ENCODE measurements at places on chromosomes 6 and 20.

DNA sequence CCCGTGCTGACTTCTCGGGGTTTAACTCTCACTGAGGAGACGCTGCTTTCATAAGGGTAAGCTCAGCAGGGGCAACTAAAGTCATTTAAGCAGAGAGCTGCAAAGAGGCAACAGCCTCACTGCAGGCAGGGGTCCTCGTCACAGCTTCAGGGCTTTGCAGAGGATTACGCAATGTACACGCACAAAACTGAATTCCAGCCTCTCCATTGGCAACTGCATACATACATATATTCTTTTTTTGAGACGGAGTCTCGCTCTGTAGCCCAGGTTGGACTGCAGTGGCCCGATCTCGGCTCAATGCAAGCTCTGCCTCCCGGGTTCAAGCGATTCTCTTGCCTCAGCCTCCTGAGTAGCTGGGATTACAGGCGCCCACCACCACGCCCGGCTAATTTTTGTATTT, 2.4 kb downstream of the GMEB2 start:
- DNase-seq, result no peak

- no peak for DNase-seq
Observed at GRCh38 chr20:50294164-50295088, 103.8 kb downstream of the CEBPB start.

- no peak for DNase-seq
Observed at GRCh38 chr6:80440496-80441115, 334.1 kb downstream of the BCKDHB start.

DNA sequence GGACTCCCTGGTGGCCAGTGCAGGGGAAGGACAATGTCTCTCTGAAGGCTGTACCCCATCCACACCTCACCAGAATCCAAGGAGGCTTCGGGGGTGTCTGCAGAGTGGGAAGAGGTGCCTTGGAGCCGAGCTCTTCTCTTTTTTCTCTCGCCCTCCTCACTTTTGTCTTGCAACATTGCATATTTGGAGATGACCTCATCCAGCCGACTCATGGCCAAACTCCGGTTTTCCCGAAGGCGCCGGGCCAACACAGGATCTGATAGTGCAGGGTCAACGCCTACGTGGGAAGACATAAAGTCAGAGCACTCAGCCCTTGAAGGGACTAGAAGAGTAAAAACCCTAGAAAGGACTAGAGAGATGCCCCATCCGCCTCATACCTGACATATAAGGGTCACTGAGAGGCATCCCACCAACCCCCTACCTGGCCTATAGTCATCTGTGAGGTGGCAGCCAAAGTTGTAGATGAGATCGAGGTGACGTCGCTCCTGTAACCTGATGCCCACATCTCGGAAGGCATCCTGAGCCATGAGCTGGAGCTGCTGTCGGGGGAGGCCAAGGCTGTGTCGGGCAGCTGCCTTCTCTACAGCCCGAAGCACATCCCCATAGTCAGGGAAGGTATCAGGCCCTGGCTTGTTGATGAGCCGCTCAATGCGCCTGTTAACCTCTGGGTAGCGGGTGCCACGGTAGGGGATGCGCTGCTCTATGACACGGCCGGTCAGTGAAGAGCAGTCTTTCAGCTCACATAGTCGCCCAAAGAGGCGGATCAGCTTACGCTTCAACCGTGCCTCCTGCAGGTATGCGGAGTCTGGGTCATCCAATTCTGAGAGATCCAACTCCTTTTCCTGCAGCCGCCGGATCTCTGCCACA, 3.0 kb upstream of the ZBTB22 start:
- DNase-seq, result no peak

DNA sequence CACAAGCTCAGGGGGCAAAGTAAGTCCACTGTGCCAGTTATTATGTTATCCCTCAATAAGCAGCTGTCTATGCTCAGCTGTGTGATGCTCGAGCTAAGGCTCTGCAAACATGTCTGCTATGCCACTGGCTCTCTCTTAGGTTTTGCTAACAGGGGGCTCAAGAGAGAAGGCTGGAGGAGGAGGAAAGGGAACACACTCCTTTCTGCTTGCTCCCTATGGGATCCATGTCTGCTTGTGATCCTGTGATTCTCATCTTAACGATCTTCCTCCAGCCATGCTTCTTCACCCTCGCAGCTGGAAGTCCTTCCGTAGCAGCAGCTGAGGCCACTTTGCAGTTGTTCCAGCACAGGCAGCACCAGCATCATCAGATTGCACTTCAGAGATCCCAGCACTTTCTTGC, 37.0 kb upstream of the IGF2R start:
- no peak for DNase-seq

GRCh38 chr6:134114918-134115714, 62.7 kb upstream of the SLC2A12 start:
- DNase-seq, result no peak

DNA sequence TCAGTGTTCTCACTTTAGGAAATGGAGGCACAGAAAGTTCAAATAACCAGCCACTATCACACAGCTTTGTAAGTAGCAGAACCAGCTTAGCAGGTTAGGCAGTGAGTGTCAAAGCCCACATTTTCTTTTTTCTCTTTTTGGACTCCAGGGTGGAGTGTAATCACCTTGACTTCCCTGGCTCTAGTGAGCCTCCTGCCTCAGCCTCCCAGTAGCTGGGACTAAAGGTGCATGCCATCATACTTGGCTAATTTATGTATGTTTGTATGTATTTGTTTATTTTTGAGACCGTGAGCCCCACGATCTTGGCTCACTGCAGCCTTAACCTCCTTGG, 7.8 kb upstream of the NCOA3 start:
- no peak for DNase-seq

DNA sequence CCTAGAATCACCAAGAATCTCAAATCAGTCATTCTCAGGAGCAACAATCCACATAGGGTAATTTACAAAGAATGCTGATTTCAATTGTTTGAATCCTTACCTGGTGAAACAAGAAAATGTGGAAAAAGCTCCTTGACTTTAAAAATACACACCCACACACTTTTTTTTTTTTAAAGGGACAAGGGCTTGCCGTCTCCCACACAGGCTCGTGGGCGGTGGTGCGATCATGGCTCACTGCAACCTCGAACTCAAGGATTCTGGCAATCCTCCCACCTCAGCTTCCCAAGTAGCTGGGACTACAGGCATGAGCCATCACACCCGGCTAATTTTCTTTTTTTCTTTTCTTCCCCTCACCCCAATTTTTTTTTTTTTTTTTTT, 30.7 kb downstream of the PARD6B start:
- no peak for DNase-seq

DNA sequence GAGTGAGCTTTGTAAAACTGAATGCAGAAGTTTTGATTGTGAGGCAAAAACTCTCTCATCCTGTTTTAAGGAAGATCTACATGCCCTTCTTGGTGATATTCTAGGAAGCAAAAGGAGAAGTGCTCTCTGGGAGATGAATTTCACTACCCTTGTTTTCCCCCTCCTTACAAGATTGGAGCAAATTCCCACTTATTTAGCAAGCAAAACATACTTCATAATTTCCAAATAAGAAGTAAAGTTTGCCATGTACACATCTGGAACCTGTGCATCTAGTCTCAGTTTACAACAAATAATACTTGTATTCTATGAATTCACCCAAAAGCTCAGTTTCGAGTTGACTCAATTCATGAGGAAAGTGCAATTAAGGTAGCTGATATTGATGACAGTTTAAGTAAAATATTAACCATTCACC, 27.6 kb upstream of the IFNGR1 start:
- no peak for DNase-seq

DNA sequence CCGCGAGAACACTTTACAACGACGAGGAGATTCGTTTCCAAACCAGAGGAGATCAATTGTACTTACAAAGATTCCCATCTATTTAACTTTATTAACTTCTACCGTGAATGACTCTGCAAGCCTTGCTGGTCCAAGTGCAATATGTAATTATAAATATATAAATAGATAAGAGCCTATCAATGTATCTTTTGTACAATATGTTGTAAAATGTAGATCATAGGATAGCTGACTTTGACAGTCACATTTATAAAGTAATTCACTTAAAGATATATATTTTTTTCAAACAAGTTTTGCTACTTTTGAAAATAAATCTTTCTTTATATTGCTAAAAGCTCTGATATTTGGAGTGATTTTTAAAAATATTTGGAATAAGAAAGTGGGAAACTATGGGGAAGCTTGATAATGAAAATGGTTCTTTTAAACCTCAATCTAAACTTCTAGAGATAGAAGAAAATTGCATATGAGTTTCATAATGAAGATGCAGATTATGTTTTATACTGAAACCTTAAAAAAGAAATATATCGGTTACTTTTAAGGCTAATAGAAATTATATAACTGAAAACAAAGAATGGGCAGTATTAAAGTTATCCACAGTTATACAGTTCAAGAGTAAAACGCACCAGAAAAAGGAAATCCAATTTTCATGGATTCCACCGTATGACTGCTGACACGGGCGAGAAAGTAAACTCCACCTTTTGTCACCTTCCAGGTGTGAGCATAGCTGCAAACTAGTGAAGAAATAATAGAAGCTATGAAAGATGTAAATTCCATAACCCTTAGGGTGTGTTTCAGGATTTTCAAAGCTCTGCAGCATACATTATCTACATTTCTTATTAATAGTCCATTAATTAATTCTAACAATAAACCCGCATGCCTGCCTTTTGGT, 3.3 kb downstream of the TCF21 start:
- no peak for DNase-seq

GRCh38 chr6:83057705-83058321, 7.8 kb downstream of the UBE3D start:
- peak; percentile 29 for DNase-seq

- no peak for DNase-seq
Observed at GRCh38 chr6:11631008-11631407, 93.5 kb downstream of the TMEM170B start.

DNA sequence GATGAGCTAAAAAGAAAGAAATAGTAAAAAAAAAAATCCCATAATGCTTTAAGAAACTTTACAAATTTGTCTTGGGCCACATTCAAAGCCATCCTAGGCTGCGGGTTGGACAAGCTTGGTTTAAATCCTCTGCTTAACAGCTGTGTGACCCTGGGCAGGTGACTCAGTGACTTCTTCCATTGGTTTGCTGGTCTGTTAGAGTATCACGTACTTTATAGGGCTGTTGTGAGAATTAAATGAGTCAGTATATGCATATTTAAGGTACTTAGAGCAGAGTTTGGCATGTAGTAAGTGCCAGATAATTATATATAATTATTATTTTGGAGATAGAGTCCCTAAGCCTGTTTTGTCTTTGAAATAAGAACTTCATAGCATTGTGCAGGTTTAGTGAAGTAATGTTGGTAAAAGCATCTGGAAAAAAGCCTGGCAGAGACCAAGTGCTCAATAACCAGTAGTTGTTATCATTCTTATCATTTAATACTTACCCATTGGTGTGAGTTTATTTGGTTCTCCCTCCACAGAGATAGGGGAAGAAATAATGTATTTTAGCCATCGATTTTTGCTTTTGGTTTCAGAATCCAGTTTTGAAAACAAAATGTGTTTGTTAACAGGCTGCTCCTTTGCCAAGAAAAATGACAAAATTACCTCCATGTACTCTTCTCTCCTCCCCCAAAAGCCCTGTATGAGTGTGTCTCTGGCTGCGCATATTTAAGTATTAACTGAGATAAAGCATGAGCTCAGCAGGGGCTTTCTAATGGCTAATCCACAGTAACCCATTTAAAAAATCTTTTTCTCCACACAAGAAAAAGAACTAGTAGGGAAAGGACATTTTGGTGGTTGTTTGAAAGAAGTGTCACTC, 67.2 kb downstream of the FOXO3 start:
- peak; percentile 10 for DNase-seq

- DNase-seq, result no peak
Observed at GRCh38 chr6:14797875-14798593, 447.8 kb upstream of the JARID2 start.

GRCh38 chr20:19269737-19270340, 57.4 kb downstream of the SLC24A3 start:
- DNase-seq, result no peak

DNA sequence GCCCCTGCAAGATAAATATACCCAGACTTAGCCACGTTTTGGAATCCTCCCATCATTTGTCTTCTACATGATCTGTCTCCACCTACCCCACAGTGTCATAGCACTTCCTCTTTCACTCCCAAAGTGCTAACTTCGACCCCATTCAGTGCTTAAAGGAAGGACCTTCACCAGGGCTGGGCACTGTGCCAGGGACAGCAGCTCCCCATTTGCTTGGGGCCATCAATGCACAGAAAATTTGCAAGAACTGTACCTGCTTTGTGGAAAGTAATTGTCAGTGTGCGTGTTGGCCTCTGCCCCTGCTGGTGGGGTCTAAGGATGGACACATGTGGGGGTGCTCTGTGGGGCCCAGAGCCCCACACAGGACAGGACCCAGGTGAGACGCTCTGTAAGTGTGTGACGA, 5.2 kb upstream of the BPIFA2 start:
- DNase-seq, result no peak

DNA sequence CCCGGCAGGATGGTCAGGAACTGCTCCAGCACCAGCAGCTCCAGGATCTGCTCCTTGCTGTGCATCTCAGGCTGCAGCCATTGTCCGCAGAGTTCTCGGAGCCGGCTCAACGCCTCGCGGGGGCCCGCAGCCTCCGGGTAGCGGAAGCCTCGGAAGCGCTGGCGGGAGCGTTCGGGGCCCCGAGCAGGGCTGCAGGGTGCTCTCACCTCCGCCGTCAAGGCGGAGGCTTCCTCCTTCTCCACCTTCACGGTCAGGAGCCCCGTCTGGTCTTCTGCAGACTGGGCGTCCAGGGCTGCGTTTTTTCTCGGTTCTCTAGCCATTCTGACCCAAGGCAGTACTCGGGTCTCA, 434 bp downstream of the ZKSCAN4 start:
- peak; percentile 54 for DNase-seq

- DNase-seq, result no peak
Observed at GRCh38 chr6:124567401-124567800, 394.8 kb upstream of the RNF217 start.

- DNase-seq, result no peak
Observed at GRCh38 chr6:137487869-137488149, 6.4 kb downstream of the OLIG3 start.

GRCh38 chr20:41984031-41984430, 365.9 kb upstream of the CHD6 start:
- DNase-seq, result peak; percentile 2

DNA sequence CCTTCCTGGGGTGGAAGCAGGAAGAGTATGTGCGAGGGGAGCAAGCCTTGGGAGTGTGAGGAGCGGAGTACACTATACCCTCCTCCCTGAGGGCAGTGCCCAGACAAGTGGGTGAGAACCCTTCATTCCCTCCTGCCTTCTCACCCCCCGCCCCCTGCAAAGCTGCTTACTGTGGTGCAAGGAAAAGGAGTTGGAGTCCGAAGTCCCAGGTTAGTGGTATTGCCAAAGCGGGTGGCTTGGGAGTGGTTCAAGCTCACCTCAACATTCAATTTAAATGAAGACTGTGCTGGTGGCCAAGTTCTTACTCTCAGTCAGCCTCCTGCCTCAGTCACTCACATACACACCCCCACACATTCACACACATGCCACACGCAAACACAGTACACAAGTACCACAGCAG, 74.7 kb upstream of the PRDM1 start:
- DNase-seq, result no peak

GRCh38 chr20:62200491-62201172, 17.8 kb downstream of the MTG2 start:
- no peak for DNase-seq

Measured in activated CD4-positive, alpha-beta T cell treated with anti-CD3 and anti-CD28 coated beads, Interleukin-10, Interleukin-2, amounts not matched to agents 100 ng/mL and 50 ng/mL, durations not matched to agents 16 hours and 8 hours (primary cell).